ENCODE measurements at places on chromosomes 1 and 21.

DNA sequence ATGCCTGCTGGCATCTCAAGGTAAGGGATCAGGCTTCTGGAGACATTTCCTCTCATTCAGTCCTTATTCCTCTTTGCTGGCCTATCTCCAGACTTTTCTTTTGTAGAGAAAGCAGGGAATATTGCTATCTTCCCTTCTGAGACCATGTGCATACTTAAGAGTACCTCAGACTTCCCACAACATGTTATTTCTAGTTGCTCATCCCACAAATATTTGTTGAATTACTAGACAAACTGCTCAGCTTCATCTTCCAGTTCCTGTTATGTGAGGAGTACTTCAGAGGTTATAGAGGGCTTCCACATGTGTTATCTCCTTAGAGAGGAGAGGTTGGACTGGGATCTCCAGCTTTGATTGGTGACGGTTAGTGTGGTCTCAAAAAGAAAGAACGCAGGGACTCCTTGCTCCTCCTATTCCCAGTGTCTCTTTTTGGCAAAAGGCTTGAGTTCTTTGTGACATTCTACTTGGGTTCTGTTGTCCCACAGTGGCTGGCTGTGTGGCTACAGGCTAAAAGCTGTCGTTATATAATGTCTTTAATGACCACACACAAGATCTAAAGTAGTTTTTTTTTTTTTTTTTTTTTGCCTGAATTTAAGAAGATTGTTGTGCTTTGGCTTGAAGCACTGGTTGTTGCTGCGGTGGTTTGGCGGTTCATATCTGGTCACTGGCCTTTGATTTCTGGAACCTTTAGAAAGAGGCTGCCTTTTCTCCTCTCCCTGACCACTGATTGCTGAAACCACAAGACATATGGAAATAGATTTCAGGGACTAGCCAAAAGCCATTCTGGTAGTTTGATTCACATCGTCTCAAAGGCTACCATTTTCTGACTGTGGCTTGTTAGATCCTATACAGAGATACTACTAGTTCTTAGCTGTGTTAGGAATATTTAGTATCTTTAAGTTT is 78.7 kb downstream of the FGGY start:
- no peak for DNase-seq

- no peak for DNase-seq
Observed at GRCh38 chr1:59997479-59998115, 71.0 kb upstream of the CYP2J2 start.

- DNase-seq, result no peak
Observed at GRCh38 chr1:28537457-28538199, 15.3 kb upstream of the TRNAU1AP start.

DNA sequence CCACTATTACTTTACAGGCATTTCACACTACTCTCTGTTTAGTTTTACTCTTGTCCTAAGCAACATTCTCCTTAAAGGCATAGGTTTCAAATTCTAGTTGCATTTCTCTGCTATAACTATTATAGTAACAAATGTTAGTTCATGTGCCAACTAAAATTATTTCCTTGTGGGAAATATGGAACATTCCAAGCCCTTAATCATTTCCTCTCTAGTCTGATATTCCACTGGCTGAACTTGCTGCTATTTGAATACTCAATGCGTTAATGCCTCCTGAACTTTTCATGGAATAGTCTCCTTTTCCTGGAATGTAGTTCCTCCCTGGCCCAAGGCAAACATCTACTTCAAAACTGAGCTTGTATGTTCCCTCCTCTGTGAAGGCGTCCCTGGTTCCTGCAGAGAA is 19.3 kb upstream of the TBX19 start:
- DNase-seq, result no peak

DNA sequence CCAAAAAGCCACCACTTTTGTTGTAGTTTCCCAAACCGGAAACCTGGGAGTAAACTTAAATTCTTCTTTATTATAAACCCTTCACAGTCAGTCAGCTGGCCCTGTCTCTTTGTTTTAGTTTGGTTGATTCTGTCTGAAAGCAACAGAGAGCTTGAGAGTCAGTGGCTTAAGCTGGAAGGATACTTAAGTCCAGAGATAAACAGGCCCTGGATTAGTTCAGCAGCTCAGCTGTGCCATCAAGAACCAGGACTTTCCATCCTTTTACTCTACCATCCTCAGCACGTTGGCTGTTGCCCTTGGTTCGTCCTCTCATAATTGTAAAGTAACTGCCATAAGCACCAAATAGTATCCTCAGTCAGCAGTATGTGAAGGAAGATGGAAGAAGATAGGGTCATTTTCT is 4.5 kb downstream of the DESI2 start:
- no peak for DNase-seq

GRCh38 chr1:201489643-201490261 is 17.2 kb downstream of the CSRP1 start:
- DNase-seq, result no peak

- peak; percentile 21 for DNase-seq
Observed at GRCh38 chr1:18955441-18956192, 859 bp downstream of the IFFO2 start.

- DNase-seq, result peak; percentile 25
Observed at GRCh38 chr1:62841587-62842169, 57.7 kb downstream of the ATG4C start.

Data from DMS79 (cell line).